ENCODE measurements at places on chromosomes 6 and 20. TPM values are rescaled to one million over a fixed set of nuclear protein-coding genes. Genes with fewer than 3 reads are reported as not detected.

Gene QKI
- 114 TPM for polyA plus RNA-seq

Gene LTA
- polyA plus RNA-seq, result not detected

Gene ZNF311
- polyA plus RNA-seq, result 0.74 TPM

- DNase-seq, result no peak
These were observed 3.0 kb upstream of the ABCF1 start for GRCh38 chr6:30568245-30568644.

DNA sequence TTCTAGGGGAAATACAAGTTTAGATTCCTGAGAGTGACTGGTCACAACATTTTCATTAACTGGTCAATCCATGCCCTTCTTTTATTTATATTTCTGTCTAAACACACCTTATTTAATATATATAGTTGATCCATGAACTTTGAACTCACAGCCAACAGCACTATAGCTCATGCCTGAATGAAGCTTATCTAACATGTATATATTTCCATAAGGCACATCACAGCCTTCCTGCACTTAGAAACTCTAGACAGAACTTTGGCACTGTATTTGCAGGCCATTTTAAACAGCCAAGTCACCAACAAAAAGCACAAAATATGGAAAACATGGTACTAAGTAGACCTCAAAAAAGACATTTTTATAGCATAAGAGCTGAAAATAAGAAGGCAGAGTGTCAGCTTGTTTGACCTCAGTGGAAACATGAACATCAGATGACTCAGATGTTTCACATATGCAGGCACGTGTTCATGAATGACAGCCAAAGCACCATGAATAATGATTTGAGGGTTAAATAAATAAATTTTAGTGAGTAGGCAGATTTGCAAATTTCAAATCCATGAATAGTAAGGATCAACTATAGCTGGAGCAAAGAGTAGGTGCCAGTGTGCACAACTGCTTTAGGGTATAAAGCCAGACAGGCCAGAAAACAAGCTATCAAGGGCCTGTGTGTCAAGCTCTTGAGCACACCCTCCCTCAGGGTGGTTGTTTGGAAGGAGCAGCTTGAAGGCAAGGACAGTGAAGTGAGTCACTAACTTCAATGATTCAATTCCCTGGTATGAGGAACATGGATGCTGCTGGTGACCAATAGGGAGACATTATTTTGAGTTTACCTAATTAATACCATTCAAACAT lies 88.9 kb upstream of the NT5E start:
- DNase-seq, result peak; percentile 93

DNA sequence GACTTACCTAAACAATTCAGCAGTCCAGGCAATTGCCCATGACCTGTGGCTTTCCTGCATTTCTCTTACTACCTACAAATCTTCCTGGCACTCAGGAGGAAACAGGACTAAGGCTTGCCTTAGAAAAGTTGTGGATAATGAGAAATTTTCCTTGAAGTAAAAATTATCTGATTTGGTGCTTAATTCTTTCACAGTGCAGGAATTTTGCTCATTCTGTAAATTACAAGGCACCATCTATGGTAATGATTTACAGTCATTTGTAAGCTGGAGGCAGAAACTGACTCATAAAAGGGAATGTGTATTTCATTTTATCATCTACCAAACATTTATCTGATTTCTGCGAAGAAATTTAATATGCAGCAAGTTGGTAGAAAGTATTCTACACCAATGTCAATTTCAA lies 211.5 kb upstream of the FKBP1C start:
- no peak for DNase-seq

GRCh38 chr20:57980506-57980905 lies 247.9 kb downstream of the ANKRD60 start:
- DNase-seq, result no peak

GRCh38 chr6:125469915-125470314 lies 168.1 kb upstream of the HDDC2 start:
- no peak for DNase-seq
